ENCODE measurements at places on chromosomes 6 and 20.

- DNase-seq: no peak
- H3K36me3 ChIP-seq: no peaks in the 10 kb centered on the region
- H3K4me3 ChIP-seq: no peak overlapping the region
- no peaks in the 10 kb centered on the region for H3K4me1 ChIP-seq
- no peaks in the 10 kb centered on the region for H3K27me3 ChIP-seq
Observed at GRCh38 chr6:137025786-137026730, 18.7 kb downstream of the IL20RA start.

- H3K4me3 ChIP-seq: no peak overlapping the region
- DNase-seq: no peak
- H3K36me3 ChIP-seq: peaks cover 57% of the 10 kb centered on the region
- peaks cover 10% of the 10 kb centered on the region for H3K4me1 ChIP-seq
Observed at GRCh38 chr6:152295920-152296319, 341.2 kb downstream of the SYNE1 start.

GRCh38 chr6:56691286-56691595 lies 48.6 kb upstream of the DST start:
- DNase-seq: no peak
- H3K27ac ChIP-seq: peak overlapping the region; percentile 64
- no peaks in the 10 kb centered on the region for H3K27me3 ChIP-seq
- H3K4me3 ChIP-seq: peak overlapping the region; percentile 3
- no peaks in the 10 kb centered on the region for H3K4me1 ChIP-seq

- peaks cover 99% of the 10 kb centered on the region for H3K27me3 ChIP-seq
- DNase-seq: no peak
- no peak overlapping the region for H3K27ac ChIP-seq
- peaks cover 5% of the 10 kb centered on the region for H3K4me1 ChIP-seq
- H3K4me3 ChIP-seq: no peak overlapping the region
Observed at GRCh38 chr20:62220666-62221568, 839 bp upstream of the HRH3 start.

GRCh38 chr20:38790200-38791053 lies 15.1 kb upstream of the PPP1R16B start:
- DNase-seq: peak; percentile 50
- no peaks in the 10 kb centered on the region for H3K36me3 ChIP-seq
- no peaks in the 10 kb centered on the region for H3K27me3 ChIP-seq
- H3K4me3 ChIP-seq: no peak overlapping the region

- peaks cover 28% of the 10 kb centered on the region for H3K4me1 ChIP-seq
- no peaks in the 10 kb centered on the region for H3K36me3 ChIP-seq
- no peak overlapping the region for H3K27ac ChIP-seq
- DNase-seq: no peak
Observed at GRCh38 chr20:43957392-43957791, 42.7 kb downstream of the TOX2 start.

DNA sequence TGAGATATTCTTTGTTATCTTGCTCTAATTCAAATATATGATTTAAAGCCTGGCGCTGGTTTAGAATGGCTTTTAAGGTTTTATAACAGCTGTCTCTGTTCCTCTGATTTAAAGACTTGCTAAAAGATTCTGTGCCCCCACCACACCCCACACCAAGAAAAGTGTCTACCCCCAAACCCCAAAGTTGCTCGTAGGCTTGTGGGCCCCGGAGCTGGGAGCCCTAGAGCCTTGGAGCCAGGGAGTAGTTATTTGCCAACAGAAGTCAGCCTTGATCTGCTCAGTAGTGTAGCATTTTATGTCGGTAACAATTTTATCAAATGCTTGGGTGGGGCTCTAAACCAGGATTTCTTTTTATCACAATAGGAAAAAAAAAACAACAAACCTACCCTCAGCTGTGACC lies 105.2 kb upstream of the TRAF3IP2 start:
- no peaks in the 10 kb centered on the region for H3K27me3 ChIP-seq
- DNase-seq: no peak
- no peaks in the 10 kb centered on the region for H3K36me3 ChIP-seq
- H3K27ac ChIP-seq: no peak overlapping the region

DNA sequence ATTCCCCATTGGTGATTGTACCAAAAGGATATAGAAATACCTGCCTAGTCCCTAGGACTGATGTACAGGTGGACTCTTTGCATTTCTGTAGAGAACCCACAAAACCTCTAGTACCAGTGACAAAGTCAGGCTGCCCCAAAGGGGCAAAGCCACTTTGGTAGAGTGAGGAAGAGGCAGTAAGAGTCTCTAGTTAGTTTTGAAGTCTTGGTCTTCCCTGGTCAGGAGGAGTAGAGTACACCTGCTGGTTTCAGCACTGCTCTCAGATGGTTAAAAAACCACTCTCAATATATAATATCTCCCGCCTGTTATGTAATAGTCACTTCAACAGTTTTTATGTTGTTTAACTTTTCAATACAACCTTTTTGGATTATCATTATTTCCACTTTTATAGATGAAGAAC lies 344.9 kb downstream of the CDKAL1 start:
- DNase-seq: no peak
- H3K27ac ChIP-seq: no peak overlapping the region
- no peak overlapping the region for H3K4me3 ChIP-seq
- peaks cover 6% of the 10 kb centered on the region for H3K4me1 ChIP-seq
- H3K27me3 ChIP-seq: no peaks in the 10 kb centered on the region

DNA sequence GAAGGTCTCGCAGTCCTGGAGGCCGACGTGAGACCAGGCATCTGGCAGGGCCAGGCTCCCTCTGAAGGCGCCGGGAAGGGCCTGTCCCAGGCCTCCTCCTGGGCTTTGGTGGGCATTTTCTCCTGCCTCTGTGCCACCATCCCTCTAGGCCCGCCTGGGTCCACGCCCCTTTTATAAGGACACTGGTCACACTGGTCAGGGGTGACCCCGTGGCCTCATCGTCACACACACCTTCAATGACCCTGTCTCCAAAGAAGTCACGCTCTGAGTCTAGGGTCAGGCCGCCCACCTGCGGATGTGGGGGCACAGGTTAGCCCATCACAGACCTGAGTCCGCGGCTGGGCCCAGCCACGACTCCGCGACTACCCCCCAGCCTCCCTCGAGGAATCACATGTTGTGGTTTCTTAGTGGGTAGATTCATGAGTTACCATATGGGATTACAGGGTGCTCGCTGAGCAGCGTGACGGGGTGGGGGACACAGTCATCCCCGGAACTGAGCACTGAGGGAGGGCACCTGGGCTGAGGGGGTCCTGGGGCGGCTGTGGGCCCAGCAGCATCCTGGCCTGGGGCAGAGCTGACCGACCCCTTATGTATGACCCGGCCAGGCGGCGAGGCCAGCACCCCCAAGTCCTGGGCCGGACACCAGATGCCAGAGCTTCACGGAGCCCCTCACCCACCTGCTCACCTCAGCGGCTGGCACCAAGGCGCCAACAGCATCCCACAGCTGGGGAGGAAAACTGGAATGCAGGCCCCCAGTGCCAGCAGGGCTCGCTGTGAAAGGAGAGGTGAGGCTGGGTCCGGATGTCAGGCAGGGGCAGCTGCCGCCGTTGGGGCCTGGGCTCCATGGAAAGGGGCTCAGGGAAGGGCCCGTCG lies 115.9 kb downstream of the DLL1 start:
- H3K36me3 ChIP-seq: no peaks in the 10 kb centered on the region
- H3K27me3 ChIP-seq: no peaks in the 10 kb centered on the region
- DNase-seq: peak; percentile 73
- no peak overlapping the region for H3K27ac ChIP-seq
- H3K4me3 ChIP-seq: no peak overlapping the region

DNA sequence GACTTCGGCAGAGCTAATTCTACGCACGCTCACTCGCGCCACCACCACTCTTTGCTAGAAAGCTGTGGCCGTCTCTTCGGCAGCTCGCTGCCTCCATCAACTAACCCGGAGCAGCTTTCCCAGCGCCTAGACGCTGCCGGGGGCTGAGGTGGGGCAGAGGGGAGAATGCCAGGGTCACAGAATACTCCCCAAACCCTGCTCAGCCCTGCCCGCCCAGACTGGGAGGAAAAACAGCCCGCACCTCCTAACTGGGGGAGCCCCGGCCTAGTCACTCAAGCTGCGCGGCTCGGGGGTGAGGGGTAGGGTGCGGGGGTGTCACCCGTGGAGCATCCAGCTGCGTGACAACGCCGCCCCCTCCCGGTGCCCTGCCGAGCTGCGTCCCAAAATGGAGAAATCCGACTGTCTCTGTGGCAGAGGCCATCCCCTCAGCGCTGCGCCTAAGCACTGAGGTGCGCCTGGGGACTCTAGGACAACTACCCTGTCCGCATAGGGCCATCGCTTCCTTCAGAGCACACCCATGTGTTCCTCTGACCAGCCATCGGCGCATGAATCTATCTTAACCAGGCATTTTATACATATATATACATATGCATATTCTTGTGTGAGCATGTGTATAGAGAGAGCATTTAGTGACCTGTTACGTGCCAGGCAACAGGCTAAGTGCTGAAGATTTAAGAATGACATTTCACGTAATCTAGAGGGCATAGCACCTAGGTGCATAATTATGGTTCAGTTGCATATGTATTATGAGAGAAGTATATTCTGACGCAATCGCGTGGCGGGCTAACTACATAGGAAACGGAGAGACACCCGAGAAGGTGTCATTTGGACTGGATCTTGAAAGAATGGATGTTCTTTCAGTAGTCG lies 1.5 kb upstream of the TENT5A start:
- H3K4me3 ChIP-seq: peak overlapping the region; percentile 70
- peaks cover 22% of the 10 kb centered on the region for H3K27me3 ChIP-seq
- peak overlapping the region; percentile 98 for H3K27ac ChIP-seq
- no peaks in the 10 kb centered on the region for H3K36me3 ChIP-seq

- H3K36me3 ChIP-seq: no peaks in the 10 kb centered on the region
- peak overlapping the region; percentile 63 for H3K4me3 ChIP-seq
- peaks cover 15% of the 10 kb centered on the region for H3K4me1 ChIP-seq
- peak; percentile 20 for DNase-seq
- H3K27me3 ChIP-seq: peaks cover 94% of the 10 kb centered on the region
Observed at GRCh38 chr6:147507162-147508041, 1.1 kb upstream of the SAMD5 start.

- H3K36me3 ChIP-seq: no peaks in the 10 kb centered on the region
- H3K27ac ChIP-seq: no peak overlapping the region
- H3K4me3 ChIP-seq: no peak overlapping the region
- DNase-seq: no peak
Observed at GRCh38 chr20:20292472-20292871, 75.4 kb upstream of the INSM1 start.

- DNase-seq: no peak
- no peaks in the 10 kb centered on the region for H3K4me1 ChIP-seq
- H3K27me3 ChIP-seq: peaks cover 37% of the 10 kb centered on the region
- peak overlapping the region; percentile 31 for H3K4me3 ChIP-seq
- H3K27ac ChIP-seq: no peak overlapping the region
Observed at GRCh38 chr6:28988536-28989311, 16.4 kb downstream of the ZNF311 start.

DNA sequence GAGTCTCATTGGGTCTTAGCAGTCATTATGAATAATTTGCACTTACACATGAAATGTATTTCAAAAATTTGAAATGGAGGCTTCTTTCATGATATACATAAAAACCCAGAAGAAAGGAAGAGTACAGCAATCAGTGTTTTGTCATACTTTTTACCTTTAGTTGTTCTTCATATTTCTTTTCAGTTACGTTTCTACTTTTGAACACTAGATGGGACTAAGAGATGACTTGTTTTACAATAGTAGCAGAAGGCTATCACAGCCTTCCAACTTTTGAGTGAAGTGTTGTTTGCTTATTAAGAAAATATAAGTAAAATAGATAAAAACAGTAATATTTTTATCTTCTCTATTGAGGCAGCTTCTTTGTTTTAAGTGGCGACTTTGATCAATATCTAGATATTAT lies 58.1 kb downstream of the L3MBTL3 start:
- no peak overlapping the region for H3K27ac ChIP-seq
- H3K27me3 ChIP-seq: no peaks in the 10 kb centered on the region
- H3K4me3 ChIP-seq: no peak overlapping the region
- no peaks in the 10 kb centered on the region for H3K4me1 ChIP-seq
- no peaks in the 10 kb centered on the region for H3K36me3 ChIP-seq
- peak; percentile 4 for DNase-seq

- H3K27ac ChIP-seq: no peak overlapping the region
- no peaks in the 10 kb centered on the region for H3K36me3 ChIP-seq
- no peak overlapping the region for H3K4me3 ChIP-seq
Observed at GRCh38 chr6:139343052-139343750, 31.2 kb downstream of the CITED2 start.

DNA sequence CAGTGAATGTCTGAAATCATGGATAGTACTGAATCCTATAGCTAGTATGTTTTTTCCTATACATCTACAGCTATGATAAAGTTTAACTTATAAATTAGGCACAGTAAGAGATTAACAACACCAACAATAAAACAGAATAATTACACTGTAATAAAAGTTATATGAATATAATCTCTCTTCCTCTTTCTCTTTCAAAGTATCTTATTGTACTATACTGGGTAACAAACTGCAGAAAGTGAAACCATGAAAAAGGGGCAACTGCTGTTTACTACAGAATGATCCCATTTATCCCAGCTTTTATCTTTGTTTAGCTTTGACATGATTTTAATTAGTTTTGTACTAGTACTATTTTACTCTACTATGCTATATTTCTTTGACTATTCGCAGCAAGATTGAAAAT lies 25.8 kb downstream of the ESF1 start:
- H3K4me3 ChIP-seq: no peak overlapping the region
- H3K36me3 ChIP-seq: peaks cover 55% of the 10 kb centered on the region
- H3K27me3 ChIP-seq: no peaks in the 10 kb centered on the region

- DNase-seq: no peak
- no peak overlapping the region for H3K27ac ChIP-seq
- no peaks in the 10 kb centered on the region for H3K36me3 ChIP-seq
Observed at GRCh38 chr6:36800223-36801076, 38.8 kb downstream of the CPNE5 start.

DNA sequence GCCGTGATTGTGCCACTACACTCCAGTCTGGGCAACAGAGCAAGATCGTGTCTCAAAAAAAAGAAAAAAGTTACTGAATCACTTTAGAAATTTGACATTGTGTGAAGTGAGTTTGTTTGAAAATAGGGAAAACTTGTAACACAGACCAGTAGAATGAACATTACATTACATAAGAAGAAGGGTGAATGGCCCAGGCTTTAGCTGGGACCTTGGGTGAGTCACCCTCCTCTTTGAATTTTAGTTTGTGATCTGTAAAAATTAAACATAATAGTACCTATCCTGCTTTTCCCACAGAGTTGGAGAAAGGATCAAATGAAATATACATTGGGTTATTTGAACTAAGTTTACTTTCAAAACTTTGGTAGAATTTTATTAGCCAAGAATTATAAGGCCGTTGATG lies 56.3 kb downstream of the KCNS1 start:
- H3K4me3 ChIP-seq: no peak overlapping the region
- no peaks in the 10 kb centered on the region for H3K36me3 ChIP-seq
- H3K4me1 ChIP-seq: peaks cover 8% of the 10 kb centered on the region
- no peak for DNase-seq
- no peaks in the 10 kb centered on the region for H3K27me3 ChIP-seq
- H3K27ac ChIP-seq: no peak overlapping the region

DNA sequence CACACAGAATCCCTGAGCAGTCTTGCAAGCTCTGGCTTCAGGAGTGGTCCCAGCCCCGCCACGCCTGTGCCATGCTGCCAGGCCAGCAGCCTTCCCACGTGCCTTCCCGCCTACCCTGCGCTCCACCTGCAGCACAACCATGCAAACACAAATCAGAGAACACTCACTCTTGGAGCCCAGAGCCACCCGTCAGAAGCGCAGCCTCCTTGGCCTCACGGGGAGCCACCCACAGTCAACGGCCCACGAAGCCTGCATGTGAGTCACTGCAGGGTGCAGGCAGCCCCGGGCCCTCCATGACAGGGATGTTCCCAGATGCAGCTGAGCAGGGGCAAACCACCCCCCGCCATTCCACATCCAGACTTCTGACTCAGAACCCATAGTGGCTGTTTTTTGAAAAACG lies 217.0 kb downstream of the DLL1 start:
- H3K27ac ChIP-seq: no peak overlapping the region
- H3K36me3 ChIP-seq: no peaks in the 10 kb centered on the region
- no peak for DNase-seq
- no peaks in the 10 kb centered on the region for H3K4me1 ChIP-seq
- H3K4me3 ChIP-seq: no peak overlapping the region

Data from left lung (tissue), 14 donors.